ENCODE measurements at places on chromosomes 3 and 15. TPM values are rescaled to one million over a fixed set of nuclear protein-coding genes. Genes with fewer than 3 reads are reported as not detected.

Gene ZNF385D
- 2.8 TPM for total RNA-seq

Gene HGD
- not detected for total RNA-seq

Gene GRAMD1C
- 3.4 TPM for total RNA-seq

Gene C3orf22
- not detected for total RNA-seq

Gene MAPKBP1
- total RNA-seq = 17.0 TPM

Gene UBA7
- 26.7 TPM for total RNA-seq

Gene SLC7A14
- not detected for total RNA-seq
